ENCODE measurements at places on chromosomes 4 and X.

GRCh38 chr4:38625508-38625907 lies 38.5 kb upstream of the KLF3 start:
- DNase-seq, result no peak

DNA sequence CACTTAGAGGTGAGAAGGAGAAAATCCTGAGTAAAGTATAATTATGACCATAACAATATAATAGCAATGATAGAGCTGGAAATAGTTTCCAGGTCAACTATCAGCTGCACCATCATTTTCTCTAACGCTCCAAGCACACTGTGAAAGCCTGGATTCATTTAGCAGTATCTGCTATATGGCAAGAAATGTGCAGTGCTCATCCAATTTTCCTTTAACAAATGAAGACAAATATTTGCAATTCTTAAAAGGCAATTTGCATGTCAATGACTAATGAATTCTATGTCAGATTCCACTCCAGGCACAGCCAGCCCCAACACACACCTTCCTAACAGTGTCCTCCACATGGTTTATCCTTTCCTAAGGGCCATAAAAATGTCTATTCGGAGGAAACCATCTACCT lies 12.7 kb downstream of the PRSS12 start:
- no peak for DNase-seq

DNA sequence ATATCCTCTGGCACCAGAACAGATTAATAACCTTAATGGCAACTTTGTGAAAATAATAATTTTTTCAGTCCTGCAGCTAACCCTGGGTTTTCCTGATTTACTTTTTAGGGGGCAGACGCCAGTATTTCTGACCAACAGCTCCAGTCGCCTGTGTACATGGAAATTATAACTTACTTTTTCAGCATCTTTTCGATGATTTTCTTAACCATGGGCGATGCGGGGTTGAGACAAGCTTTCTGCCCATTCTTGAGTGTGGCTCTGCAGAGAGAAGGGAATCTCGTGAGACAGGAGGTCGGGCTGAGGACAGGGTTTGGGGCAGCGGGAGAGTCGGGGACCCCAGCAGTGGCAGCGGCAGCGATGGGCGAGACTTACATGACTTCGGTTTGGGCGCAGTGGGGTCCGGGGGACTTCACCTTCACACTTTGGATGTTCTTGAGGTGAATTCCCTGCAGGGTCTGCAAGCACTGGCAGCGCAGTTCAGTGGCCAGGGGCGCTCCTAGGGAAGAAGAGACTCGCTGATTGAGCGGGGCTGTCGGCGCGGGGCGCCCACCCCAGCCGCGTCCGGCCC lies 484 bp downstream of the CXCL2 start:
- no peak for DNase-seq

- DNase-seq, result no peak
Observed at GRCh38 chr4:61741327-61742096, 541.4 kb downstream of the ADGRL3 start.

DNA sequence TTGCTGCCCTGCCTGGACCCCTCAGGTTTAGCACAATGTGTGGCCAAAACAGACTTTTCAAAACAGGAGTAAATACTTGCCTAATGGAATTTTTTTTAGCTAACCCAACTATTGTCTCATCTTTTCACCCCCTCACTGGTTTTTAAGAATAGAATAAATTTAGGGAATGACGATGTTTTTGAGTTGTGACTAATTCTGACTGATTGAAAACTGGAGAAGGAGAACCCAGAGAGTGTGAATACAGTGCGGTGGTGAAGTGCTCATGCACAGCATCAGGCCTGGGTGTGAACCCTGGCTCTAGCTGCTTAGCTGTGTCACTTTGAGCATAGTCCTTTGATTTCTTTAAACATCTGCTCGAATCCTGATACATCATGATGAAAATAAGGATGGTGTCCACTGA lies 10.5 kb downstream of the ANTXR2 start:
- DNase-seq, result no peak

DNA sequence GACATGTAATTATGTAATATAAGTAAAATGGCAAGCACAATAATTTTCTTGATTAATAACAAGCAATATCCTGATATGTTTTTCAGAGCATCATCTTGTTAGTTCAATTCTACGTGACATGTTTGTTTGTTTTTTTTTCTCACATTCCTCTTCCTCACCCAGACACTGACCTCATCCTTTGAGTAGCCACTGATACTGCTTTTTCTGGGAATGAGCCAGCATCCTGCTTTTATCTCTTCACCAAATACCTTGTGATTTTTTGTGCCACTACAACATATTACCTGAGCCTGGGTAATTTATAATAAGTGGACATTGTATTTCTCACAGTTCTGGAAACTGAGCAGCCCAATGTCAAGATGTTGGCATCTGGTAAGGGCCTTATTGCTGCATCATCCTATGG lies 484.0 kb downstream of the NAF1 start:
- DNase-seq, result no peak

GRCh38 chr4:176921256-176921655 lies 128.5 kb upstream of the VEGFC start:
- no peak for DNase-seq

DNA sequence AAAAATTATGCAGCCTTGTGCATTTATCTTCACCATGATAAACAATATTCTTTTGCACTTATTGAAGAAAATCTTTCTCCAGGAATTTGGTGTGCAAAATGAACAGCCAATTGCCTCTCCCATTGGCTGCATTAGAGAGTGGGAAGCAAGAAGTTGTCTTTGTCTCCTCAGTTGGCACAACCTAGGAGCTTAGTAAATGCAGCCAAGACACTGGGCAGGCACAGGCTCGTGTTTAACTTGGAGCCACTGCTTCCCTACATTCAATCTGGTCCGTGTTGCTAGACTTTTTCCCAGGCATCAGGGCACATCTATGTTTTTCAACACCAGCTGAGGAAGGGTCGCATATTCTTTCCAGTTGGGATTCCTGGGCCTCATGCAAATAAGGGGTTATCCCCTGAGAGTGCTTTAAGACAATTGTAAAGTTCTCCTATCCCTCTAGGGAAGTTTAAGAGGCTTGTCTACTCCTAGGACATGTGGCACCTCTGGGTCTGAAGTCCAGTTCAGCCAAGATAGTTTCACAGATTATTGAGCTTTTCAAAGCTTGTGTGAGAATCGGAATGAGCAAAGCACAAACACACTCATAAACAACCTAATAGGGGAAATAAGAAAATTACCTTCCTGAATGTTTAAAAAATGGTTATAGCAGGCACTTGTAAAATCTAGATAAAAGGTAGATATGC lies 31.8 kb upstream of the SRD5A3 start:
- DNase-seq, result no peak

DNA sequence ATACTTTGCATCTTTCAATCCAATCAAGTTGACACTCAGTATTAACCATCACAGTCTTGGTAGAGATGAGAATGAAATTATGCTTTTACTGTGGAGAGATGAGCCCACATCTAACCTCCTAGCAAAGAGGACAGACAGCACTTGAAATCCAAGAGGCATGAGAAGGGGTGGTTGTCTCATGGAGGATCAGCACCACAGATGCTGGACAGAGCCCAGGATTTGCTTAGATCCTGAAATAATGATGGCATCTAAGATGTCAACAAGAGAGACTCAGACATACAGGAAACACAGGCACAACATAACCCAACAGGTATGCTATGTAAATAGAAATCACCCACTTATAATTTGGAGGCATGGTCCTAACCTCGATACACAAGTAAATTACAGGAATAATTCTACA lies 74.3 kb upstream of the VCX2 start:
- no peak for DNase-seq

DNA sequence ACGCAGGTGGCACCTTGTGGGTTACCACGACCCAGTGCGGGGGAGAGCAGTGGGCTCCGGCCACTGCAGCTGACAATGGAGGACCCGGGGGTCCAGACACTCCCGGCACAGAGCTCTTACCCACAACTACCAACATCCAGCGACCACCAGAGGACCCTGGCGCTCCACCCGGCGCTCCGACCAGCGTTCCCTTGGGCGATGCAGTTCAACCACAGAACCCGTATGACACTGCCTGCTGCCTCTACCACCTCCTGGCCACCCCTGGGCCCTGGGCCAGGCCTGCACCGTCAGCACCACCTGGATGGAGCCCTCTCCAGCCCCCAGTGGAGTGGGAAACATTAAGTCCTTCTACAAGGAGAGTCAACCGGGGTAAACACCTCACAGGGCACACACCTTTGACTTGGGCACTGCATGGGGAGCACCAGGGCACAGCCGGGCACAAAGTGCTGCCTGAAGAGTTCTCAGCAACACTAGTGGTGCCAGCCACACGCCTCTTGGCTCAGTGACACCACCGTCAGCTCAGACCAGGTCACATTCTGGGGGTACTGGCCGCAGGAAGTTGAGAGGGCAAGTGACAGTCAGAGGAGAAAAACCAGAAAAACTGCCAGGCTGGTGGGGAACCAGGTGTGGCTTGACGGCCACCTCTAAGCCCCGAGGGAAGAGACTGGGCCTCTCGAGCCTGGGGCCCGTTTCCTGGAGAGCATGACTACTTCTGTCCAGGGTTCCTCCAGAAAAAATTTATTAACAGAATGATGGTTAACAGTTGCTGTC lies 2.6 kb downstream of the CTBP1 start:
- DNase-seq, result no peak

GRCh38 chrX:119008110-119008744 lies 33.8 kb downstream of the LONRF3 start:
- no peak for DNase-seq

DNA sequence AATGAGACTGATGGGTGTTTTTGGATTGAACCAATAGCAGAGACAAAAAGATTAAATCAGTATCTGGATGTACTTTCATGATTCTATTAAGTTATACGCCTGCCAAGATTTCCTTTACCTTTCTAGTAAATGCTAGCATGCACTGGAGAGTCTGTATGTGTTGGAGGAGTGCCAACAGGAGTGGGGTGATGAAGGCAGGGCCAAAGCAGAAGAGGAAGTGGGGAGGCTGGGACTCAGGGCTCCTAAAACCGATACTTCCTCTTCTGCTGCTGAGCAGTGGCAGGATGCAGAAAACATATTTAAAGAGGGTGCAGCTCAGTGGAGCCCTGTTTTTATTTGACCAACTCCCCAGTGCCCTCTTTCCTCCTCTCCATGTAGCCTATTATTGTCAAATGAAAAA lies 5.6 kb downstream of the CYSLTR1 start:
- DNase-seq, result no peak

DNA sequence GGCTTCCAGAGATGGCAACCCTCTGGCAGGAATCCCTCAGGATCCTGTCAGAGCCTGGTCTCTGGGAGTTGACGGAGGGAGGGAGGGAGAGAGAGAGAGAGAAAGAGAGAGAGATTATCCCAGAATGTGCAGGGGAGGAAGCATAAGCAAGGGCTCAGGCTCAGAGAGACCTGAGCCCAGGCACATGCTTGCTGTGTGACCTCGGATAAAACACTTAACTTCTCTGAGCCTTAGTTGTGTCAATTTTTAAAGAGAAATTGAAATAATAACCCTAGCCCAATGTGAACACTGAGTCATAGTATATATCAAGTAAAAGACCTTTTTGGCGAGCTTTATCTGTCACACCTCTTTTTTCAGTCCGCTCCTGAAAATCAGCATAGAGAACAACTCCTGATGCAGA lies 473 bp upstream of the USP51 start:
- DNase-seq, result no peak

- no peak for DNase-seq
Observed at GRCh38 chr4:4884611-4885010, 25.1 kb downstream of the MSX1 start.

DNA sequence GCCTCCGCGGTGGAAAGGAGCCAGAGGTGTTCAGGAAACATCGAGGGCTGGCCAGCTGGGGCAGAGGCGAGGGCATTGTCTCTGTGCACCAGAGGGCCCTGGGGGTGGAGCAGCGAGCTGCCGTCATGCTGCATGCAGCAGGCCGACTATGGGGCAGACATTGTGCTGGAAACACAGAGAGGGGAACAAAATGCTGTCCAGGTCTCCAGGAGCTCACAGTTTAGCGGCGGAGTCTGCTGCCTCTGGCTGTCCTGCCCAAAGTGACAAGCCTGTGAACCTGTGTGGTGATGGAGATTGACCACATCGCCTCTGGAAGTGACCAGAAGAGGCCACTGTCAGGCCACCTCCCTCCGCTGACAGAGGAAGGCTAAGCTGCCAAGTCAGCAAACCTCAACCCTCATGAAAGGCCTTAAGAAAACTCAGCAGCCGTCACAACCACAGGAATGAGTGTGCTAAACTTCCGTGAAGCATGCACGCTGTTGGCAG lies 20.1 kb upstream of the SASH3 start:
- no peak for DNase-seq

DNA sequence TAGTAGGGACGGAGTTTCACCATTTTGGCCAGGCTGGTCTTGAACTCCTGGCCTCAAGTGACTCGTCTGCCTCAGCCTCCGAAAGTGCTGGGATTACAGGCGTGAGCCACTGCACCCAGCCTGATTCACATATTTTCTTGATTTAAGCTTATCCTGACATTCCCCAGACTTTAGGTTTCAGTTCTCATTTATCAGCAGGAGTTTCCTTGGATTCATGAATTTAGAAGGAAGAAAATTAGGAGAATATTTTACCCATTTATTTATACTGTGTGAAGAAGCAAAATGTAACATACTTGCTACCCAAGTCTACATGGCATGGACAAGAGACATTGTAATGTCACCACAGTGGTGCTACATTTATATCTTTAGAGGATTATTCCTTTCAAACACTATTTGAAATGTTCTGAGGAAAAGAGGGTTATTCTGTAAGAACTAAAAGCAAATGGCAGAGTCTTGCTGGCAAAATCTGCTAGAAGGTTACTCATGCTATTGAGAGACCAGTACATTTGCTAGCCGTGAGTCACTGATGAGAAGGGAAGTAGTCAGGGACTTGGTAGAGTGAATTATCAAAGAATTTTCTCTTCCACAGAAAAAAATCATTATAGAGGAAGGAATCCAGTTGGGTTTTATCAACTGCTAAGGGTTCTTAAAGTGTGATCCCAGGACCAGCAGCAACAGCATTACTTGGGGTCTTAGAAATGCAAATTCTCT lies 26.1 kb upstream of the CFAP299 start:
- DNase-seq, result no peak

GRCh38 chrX:38694394-38694793 lies 106.9 kb upstream of the MID1IP1 start:
- no peak for DNase-seq

DNA sequence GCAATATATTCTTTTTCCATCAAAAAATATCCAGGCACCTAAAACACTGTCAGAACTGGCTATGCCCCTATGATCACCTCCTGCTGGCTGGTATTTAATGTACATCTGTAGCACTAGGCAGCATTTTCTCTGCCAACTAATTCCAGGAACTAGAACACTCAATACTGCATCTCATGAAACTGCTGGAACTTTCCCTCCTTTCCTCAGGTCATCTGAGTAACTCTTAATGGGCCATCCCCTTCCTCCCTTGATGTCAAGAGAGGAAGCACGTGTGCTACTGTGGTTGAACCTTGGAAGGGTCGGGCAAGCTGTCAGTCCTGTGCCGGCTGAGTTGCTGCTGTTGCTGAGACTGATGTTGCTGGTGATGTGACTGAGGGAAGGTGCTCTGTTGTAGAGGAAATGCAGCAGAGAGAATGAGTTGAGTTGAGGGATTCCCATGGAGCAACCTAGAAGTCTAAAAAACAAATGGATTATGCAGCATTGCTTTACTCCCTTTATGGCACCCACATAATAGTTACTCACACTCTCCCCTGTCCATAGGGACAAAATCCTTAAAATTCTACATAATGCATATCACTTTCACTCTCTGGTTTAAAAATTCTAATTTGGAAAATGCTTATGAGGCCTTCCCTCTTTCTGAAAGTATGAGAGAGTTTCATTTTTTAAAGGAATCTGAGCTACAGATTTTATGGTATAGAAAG lies 39.5 kb downstream of the TMEM165 start:
- no peak for DNase-seq

GRCh38 chrX:15382813-15383212 lies 1.4 kb downstream of the VEGFD start:
- DNase-seq, result no peak

- no peak for DNase-seq
Observed at GRCh38 chr4:15575966-15576365, 79.2 kb downstream of the FBXL5 start.
